ENCODE measurements at places on chromosomes 11 and 22.

GRCh38 chr11:56624661-56625110 lies 10.0 kb upstream of the OR5M1 start:
- DNase-seq: peak; percentile 6

GRCh38 chr11:848380-848931 lies 5.8 kb downstream of the TSPAN4 start:
- DNase-seq: peak; percentile 24

DNA sequence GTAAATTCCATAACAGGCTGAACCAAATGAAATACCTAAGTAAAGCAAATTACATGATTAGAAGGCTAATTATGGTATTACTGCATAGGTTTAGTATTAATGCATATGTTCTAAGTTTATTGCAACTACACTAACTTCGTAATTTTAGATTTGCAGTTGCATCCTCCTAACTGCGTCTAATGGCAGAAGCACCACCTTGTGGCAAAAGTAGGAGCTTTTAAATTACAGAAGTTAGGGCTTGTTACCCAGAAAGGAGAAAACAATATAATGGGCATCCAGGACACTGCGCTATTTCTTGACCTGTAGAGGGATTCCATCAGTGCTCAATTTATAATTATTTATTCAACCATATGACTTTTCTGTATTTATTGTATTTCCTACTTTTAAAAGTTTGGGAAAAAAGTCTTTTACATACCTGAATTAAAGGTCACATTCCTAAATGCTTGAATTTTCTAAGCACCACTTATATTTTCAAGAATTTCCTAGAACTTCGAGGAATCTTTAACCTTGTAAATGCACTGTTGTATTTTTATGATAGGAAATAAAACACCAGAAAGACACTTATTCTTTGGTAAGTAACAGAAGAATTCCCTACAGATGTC lies 16.3 kb upstream of the GPR83 start:
- no peak for DNase-seq

DNA sequence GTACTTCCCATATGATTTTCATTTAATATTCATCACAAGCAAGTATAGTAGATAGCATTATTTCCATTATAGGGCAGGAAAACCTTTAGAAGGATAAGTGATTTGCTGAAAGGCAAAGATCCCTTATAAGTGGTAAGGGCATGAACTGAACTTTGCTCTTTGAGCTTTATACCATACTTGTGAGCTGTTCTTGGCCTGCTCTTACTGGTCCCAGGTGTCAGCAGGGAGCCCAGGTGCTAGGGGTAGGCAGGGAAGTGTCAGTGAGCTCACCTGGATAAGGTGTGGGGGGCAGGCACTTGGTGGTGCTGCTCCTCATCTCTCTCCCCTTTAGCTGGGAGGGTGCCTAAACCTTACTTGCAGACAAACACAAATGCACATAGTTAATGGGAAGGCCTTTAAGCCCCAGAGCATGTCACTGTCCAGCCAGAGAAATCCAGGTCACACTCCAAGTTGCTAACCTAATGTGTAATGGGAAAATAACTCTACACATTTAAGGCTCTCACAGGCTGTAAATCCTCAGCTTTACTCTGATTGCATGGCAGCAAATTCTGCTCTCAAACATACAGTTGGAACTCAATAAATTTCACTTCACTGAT lies 114.4 kb downstream of the PLEKHA7 start:
- no peak for DNase-seq
